ENCODE measurements at places on chromosomes 16 and 17. TPM values are rescaled to one million over a fixed set of nuclear protein-coding genes. Genes with fewer than 3 reads are reported as not detected.

TLCD2 gene
- polyA plus RNA-seq: 0.08 TPM

PLA2G10 gene
- polyA plus RNA-seq: not detected

RANBP10 gene
- polyA plus RNA-seq: 10.9 TPM

SP6 gene
- polyA plus RNA-seq: 0.42 TPM

EPOP gene
- polyA plus RNA-seq: 1.1 TPM

PPM1E gene
- polyA plus RNA-seq: 39.5 TPM

SPNS3 gene
- polyA plus RNA-seq: not detected

AANAT gene
- polyA plus RNA-seq: not detected

SGCA gene
- polyA plus RNA-seq: 0.43 TPM

KCTD13 gene
- polyA plus RNA-seq: 70.7 TPM

KRT16 gene
- polyA plus RNA-seq: not detected

PIRT gene
- polyA plus RNA-seq: 0.06 TPM

GNG13 gene
- polyA plus RNA-seq: not detected

RCVRN gene
- 1.1 TPM for polyA plus RNA-seq
